NCI-H2081 (cell line): ENCODE measurements at places on chromosomes 6 and 20.

GRCh38 chr6:107655864-107656263, 165.9 kb downstream of the SOBP start:
- no peak for DNase-seq

DNA sequence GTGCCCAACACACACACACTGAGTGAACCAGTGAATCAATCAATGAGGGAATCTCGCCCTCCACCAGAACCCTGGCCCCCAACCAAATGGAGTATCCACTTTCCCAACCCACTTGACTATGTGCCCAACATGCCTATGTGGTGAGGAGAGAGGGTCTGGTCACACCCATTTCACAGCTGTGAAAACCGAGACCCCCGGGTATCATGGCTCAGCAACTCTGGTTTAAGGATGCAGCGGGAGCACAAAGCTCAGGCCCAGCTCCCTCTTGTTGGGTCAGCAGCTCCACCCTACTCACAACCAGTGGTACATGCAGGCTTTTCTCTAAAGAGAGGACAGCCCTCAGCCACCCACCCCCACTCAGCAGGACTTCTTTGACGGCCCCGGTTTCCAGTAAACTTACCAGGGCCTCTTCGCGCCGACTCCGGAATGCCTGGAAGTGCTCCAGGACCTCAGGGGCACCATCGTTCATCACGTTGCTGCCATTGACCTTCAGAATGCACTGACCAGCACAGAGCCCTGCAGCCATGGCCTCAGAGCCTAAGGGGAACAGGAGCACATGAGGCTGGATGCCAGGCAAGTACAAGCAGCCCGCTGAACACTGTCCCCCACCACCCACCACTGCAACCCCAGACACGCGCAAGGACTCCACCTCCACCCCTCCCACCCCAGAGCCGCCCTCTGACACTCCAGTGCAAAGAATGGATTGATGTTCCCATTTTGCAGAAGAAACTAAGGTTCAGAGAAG, 174.7 kb downstream of the PREX1 start:
- DNase-seq: no peak

DNA sequence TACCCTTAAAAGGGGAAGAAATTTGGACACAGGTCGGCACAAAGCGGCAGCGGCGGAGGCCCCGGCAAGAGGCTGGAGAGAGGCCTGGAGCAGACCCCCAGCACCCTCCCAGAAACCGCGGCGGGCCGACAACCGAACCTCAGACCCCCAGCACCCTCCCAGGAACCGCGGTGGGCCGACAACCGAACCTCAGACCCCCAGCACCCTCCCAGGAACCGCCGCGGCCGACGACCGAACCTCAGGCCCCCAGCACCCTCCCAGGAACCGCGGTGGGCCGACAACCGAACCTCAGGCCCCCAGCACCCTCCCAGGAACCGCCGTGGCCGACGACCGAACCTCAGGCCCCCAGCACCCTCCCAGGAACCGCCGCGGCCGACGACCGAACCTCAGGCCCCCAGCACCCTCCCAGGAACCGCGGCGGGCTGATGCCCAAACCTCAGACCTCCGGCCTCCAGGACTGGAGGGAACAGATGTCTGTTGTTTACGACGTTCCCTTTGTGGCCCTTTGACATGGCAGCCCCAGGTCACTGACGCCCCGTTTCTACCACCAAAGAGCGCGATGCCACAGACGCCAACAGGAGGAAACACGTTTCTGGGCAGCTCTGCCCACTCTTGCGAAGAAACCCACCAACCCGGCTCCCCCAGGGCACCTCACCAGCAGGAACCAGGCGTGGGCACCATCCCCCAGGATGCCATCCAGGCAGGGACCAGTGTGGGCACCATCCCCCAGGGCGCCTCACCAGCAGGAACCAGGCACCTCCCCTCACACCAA, 28.4 kb downstream of the ZBTB46 start:
- DNase-seq: no peak

- DNase-seq: no peak
These were observed 16.9 kb downstream of the SRC start for GRCh38 chr20:37362821-37363220.

- no peak for DNase-seq
These were observed 19.5 kb upstream of the NPEPL1 start for GRCh38 chr20:58673119-58673518.

- no peak for DNase-seq
These were observed 32.5 kb upstream of the DLGAP4 start for GRCh38 chr20:36273414-36274180.

DNA sequence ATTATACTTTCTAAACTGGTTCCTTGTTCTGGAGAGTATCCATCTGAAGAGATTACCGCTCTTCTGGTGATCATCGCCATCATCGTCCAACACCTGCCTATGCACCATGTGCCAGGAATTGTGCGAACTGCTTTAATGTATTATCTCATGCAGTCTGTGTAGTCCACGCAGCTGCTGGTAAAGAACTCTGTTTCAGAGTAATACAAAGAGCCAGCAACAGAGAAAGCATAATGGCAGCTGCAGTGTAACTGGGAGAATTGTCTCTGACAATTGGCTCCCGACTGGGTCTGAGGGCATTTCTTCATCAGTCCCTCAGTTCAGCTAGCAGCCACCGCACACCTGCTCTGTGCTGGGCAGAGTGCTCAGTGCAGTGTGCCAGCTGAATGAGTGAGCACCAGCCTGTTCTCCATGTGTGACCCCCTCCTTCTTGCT, 383.4 kb downstream of the GRIK2 start:
- DNase-seq: peak; percentile 95

DNA sequence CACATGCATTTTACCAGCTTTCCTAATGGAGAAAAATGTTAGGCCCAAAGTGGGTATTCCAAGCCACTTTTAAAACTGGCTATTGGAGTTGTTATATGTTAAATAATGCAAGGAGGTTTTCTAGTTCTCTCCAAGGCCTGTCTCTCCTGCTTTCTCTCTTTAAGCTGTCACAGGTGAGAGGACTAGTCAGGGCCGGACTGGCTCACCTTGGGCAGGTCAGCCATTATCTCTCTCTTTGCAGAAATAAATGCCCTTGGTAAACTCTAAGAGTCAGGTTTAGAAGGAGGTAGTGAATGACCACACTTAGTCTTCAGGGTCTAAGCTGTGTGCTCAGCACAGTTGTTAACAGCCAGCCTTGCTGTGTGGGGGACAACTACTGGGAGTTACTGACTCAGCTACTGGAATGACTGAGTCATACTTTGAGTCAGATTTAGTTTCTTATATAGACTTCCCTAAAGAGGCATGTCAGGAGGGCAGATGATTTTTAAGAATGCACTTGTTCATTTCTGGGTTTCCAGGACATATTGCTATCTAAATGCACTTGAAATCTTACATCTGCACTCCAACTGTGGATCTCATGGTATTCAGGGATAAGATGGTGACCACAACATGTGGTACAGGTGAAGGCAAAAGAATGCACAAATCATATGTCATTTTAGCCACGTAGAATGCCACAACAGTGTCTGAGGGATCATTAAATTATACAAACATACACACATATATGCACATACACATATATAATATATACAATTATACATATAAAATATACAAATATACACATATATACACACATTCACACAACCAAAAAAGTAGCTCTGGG, 719.4 kb downstream of the EPM2A start:
- DNase-seq: no peak

DNA sequence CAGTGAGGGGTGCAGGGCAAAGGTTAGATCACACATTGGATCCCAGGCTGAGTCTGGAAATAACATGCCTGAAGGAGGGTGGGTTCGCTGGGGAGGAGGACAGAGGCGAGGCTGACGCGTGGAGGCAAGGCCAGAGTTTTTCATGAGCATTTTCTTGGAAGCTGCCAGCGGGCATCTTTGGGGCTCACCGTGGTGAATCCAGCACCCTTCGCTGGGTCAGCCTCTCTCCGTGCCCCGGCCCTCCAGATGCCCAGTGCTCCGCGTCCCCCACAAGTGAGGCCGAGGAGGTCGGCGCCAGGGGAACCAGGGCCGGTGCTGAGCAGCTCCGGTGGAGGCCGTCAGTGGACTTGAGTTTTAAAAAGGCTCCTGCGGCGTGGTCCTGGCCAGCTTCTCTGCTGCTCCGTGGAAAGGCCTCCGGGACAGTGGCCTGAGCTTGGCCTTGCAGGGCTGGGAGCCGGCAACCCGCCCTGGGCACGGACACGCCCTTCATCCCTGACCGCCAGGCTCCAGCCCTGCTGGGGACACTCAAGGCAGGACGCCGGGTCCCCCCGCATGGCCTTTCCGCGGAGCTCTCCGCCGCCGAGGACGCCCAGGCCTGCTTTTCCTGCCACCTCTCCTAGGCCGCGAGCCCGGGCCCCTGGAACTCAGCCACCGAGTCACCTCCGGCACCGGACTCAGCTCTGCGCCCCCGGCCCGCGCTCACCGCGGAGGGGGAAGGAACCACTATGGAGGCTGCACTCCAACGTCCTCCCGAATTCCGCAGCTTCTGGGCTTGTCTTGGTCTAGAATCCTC, 114.3 kb downstream of the THBS2 start:
- DNase-seq: no peak

GRCh38 chr6:92710048-92710447, 709.3 kb downstream of the EPHA7 start:
- DNase-seq: no peak

DNA sequence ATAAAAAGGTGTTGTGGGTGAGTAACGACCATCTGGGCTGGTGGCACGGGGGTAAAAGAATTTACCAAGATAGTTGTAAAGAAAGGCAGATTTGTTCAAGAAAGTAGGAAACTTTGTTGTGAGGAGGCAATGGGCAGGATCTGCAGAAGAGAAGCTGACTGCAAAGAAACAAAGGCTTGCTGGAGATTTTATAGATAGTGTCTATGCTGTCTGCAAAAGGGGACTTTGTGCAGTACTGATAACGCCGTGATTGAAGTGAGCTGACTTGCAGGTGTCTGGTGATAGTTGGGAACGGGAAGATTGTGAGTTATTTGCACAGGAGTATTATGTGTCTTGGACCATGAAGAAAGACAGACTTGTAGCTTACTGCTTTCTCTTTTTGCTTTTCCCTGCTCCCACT, 36.8 kb upstream of the GSTA3 start:
- DNase-seq: no peak

GRCh38 chr6:135842618-135843392, 8.7 kb upstream of the PDE7B start:
- no peak for DNase-seq

DNA sequence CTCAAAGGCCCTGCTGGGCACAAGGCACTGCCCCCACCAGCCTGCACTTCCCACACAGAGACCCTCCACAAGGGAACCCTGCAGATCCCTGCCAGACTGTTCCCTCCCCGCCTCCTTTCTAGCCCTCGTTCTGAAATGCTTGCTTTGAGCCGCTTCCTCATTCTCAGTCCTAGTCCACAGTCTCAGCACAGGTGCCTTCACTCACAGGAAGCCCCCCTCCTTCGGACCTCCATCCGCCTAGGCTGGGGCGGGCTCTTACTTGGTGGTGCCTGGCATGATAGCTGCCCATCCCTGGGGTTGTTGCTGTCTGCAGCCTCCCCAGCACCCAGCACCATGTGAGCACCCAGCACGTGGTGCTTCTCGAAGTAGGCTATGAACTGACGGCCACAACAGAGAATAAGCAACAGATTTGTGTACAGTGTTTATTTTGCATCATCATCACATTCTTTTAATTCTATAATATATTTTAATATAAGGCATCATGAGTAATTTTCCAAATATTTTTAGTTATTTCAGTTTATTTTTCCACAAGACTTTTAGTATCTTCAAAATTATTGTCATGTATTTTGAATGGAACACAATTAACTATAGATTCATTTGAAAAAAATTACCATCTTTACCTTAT, 12.3 kb downstream of the CST5 start:
- DNase-seq: no peak

GRCh38 chr6:132322398-132322797, 78.9 kb downstream of the MOXD1 start:
- no peak for DNase-seq

DNA sequence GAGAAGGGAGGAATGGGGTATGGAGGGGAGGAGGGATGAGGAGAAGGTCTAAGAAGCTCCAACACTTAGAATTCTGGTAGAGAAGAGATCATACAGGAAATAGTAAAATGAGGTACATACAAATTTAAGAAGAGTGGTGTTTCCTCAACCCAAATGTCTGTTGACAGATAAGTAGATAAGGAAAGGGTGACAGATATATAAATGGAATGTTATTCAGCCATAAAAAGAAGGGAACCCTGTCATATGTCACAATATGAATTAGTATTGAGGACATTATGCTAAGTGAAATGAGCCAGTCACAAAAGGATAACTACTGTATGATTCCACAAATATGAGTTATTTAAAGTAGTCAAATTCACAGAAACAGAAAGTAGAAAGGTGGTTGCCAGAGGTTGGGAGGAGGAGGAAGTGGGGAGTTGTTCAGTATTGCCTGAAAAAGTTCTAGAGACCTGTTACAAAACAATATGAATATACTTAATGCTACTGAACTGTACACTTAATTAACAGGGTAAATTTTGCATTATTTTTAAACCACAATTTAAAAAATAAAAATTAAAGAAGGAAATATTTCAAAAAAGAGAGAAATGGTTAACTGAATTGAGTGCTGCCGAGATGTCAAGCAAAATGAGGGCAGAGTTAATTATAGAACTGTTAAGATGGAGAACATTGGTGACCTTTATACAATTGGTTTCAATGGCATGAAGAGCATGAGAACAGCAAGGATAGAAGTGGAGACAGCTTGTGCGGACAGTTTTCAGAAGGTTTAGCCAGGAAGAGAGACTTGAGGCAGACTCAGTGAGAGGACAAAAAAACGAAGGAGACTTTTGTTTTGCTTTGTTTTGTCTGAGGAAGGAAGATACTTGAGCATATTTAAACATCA, 47.6 kb upstream of the ADGRF4 start:
- no peak for DNase-seq

DNA sequence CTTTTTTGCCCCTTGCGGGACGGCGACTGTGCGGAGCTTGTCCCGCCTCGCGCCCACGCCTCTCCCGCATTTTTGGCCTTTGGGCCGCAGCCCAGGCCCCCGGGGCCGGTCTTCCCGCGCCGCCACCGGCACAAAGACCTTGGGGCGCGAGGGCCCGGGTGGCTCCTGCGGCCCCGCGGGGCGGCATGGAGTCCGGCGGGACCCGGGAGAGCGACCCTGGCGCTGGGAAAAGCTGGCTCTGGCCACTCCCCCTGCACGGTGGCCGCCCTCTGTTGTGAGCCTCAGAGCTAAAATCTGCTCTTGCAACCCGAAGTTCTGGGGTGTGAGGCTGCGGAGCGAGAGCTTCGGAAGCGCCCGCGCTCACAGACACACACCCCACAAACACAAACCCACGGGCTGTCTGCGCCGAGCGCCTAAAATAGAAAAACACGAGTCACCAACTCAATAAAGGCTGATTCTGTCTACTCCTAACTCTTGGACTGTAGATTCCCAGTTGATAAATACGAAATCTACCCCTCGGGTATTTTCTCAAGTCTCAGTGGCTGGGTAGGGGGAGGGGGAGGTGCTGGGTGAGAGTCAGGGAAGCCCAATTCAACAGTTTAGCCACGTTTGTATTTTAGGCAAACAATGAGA, 496 bp upstream of the BEND3 start:
- peak; percentile 63 for DNase-seq

DNA sequence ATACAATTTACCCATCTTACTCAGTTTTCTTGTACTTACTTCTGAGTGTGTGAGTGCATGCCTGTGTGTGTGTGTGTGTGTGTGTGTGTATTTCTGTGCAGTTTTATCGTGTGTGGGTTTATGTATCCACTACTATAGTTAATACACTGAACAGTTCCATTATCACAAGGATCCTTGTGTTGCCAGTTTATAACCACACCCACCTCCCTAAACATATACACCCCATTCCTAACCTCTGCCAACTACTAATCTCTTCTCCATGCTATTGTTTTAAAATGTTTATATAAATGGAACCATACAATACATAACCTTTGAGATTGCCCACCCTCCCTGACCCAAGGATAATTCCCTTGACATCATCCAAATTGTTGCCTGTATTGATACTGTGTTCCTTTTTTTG, 18.7 kb downstream of the POFUT1 start:
- no peak for DNase-seq

- no peak for DNase-seq
These were observed 107.3 kb upstream of the SNX9 start for GRCh38 chr6:157715728-157716164.
